Gastrocnemius medialis (tissue), 4 donors: ENCODE measurements at places on chromosomes 11 and 22. TPM values are rescaled to one million over a fixed set of nuclear protein-coding genes. Genes with fewer than 3 reads are reported as not detected.

AAMDC gene
- 50.5 TPM for total RNA-seq

MMP8 gene
- 0.13 TPM for total RNA-seq

VSIG2 gene
- not detected for total RNA-seq

C11orf65 gene
- total RNA-seq = not detected

GRCh38 chr11:41461057-41461681, 1.7 kb upstream of the LRRC4C start:
- peaks cover 4% of the 10 kb centered on the region for H3K27me3 ChIP-seq
- no peaks in the 10 kb centered on the region for H3K4me1 ChIP-seq
- no peak overlapping the region for H3K27ac ChIP-seq
- no peak for DNase-seq

- no peaks in the 10 kb centered on the region for H3K4me1 ChIP-seq
- DNase-seq = no peak
- H3K4me3 ChIP-seq = no peak overlapping the region
- no peak overlapping the region for H3K27ac ChIP-seq
Measured at GRCh38 chr11:91219535-91219934, 996.7 kb upstream of the CHORDC1 start.

DNA sequence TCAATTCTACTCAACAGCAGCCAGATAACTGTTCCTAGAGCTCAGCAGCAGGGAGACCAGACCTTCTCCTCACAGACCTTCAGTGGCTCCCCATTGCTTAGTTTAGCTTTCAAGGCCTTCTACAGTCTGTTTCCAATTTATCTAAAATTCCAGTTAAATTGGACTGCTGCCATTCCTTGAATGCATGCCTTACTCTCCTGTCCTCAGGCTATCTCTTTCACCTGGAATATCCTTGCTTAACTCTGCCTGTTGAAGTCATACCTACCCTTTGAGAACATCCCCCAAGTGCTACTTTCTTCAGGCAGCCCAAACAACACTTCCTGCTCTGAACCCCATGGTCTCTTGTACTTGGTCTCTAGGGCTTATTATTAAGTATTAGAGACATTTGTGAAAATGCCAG, 120.7 kb upstream of the TENM4 start:
- H3K4me1 ChIP-seq = no peaks in the 10 kb centered on the region
- DNase-seq = no peak
- H3K36me3 ChIP-seq = no peaks in the 10 kb centered on the region
- H3K27ac ChIP-seq = no peak overlapping the region
- no peaks in the 10 kb centered on the region for H3K27me3 ChIP-seq
- no peak overlapping the region for H3K4me3 ChIP-seq

GRCh38 chr11:84247926-84248325, 961.8 kb upstream of the CCDC90B start:
- no peaks in the 10 kb centered on the region for H3K36me3 ChIP-seq
- H3K27me3 ChIP-seq = no peaks in the 10 kb centered on the region
- H3K4me3 ChIP-seq = no peak overlapping the region
- no peak for DNase-seq

DNA sequence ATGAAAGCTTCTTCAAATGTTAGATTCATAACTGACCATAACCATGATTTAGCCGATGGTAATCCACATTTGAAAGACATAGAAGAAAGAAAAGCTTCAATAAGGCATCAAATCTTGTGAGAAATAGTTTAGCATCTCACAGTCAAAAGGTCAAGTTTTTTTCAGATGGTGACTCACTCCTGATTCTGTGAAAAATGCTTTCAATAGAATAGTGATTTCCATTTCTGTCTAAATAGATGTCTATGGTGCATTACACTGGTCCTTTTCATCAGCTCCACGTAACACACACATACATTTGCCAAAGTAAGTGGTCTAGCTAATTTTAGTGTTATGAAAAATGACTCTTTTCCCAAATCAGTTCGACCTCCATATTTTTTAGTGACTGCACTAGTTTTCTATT, 139.2 kb downstream of the LRRC4C start:
- H3K4me3 ChIP-seq = no peak overlapping the region
- no peak overlapping the region for H3K27ac ChIP-seq
- H3K4me1 ChIP-seq = no peaks in the 10 kb centered on the region
- H3K36me3 ChIP-seq = no peaks in the 10 kb centered on the region
- no peak for DNase-seq

DNA sequence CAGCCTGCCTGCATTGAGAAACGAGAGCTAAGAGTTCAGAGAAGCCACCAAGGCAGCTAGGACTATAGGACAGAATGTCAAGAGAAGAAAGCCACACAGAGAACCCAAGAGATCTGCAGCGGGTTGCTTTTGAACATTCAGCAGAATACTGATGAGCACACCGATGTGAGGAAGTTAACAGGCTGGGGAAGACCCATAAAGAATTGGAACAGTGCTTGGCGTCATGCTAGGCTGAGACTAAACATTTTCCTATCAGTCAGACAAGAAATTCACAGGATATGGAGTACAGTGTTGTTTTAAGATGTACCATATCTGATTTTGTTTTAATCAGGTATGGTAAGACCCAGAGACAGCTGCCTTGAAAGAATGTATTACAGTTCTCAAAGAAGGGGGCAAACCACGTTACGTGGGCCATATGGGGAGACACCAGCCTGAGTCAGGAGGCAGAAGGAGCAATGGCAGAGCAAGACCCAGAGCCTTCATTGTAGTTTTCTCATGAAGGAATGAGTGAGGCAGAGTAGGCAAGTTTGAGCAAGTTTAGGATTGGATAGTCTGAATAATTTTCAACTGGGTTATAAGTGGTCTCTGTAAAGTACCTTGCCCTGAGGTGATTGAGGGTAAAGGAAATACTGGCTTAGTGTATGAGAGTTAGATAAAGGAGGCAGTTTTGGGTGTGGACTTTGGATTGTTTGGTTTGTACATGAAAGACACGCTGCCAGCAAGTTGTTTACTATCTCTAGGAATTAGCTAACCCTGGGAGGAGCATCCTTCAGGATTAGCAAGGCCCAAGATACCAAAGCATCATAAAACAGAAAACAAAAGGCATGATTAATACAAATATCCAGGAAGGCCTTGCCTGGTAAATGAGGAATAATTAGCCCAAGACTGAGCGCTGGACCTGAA, 14.3 kb downstream of the LRRC75B start:
- H3K4me3 ChIP-seq = no peak overlapping the region
- no peak for DNase-seq
- no peak overlapping the region for H3K27ac ChIP-seq
